ENCODE measurements at places on chromosomes 11 and 22.

DNA sequence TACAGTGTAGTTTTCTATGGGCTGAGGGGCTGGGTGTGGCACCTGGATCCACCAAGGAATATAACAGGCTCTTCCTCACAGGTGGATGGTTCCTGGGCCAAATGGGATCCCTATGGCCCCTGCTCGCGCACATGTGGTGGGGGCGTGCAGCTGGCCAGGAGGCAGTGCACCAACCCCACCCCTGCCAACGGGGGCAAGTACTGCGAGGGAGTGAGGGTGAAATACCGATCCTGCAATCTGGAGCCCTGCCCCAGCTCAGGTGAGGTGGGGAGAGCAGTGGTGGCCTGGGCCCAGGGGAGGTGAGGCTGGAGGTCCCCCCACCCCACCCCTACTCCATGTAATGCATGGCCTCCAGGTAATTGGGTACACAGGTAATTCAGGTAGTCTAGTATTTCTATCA, 20.7 kb downstream of the ADAMTS15 start:
- DNase-seq, result no peak

DNA sequence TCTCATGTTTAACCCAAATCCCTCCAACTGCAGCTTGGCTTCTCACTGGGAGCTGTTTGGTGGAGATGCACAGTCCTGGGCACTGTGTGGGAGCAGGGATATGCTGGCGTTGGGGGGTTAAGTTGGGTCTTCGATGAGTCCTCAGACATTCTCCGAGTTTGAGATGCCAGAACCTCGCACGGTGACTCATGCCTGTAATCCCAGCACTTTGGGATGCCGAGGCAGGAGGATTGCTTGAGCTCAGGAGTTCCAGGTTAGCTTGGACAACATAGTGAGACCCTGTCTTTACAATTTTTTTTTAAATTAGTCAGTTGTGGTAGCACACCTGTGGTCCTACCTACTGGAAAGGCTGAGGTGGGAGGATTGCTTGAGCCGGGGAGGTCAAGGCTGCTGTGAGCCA, 20.7 kb downstream of the POU2F3 start:
- DNase-seq, result no peak

DNA sequence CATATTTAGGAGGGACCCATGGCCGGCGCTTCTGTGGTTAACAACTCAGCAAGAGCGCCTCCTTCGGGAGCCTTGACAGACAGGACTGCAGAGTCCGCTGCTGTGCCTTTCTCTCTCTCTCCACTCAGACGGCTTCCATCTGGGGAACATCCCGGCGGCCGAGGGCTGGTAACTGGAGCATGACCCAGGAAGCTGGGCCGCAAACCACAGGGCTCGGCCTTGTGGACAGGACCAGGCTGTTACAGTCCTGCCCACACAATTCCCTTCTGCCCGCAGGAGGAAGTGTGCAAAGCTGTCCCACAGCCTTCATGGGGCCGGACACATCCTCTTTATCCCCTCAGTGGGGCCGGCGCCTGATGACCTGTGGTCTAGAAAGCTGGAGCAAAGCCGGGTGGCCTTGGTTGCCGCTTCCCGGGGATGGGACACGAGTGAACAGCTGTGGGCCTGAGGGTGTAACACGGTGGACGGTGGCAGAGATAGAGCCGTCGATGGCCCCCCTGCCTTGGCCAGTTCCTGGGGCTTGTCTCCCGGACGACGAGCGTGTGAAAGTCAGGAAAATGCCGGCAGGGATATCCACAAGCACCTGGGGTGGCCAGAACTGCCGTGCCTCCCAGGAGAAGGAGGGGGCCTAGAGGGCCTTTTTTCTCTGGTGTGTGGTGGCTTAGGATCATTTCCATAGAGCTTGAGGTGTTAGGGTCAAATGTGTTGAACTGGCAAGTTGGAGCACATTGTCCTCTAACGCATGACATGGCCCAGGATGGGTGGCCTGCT, 50.1 kb downstream of the FBLN1 start:
- no peak for DNase-seq

- no peak for DNase-seq
Observed at GRCh38 chr11:66915046-66915832, 42.9 kb downstream of the PC start.

GRCh38 chr22:24060375-24060788, 49.3 kb downstream of the CABIN1 start:
- no peak for DNase-seq

- no peak for DNase-seq
Observed at GRCh38 chr11:37572491-37573171, 974.6 kb upstream of the RAG2 start.

DNA sequence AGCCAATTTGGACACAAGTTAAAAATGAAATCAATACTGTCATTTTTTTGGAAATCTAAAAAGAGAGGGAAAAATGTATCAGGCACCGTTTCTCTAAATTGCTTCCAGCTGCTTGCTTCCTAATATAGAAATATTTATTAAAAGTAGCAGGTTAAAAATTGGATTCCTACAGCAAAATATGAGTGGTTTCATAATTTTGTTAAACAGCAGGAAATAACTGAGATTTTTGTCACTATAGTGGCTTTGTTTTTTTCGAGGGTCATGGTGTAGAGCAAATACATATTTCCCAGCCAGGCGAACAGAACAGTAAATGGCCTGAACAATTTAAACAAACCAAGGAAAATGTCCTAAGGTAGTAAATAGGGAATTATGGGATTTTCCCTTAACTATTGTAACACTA, 159.7 kb downstream of the DDX10 start:
- no peak for DNase-seq

- peak; percentile 73 for DNase-seq
Observed at GRCh38 chr11:57480409-57481137, 20.2 kb downstream of the RTN4RL2 start.

DNA sequence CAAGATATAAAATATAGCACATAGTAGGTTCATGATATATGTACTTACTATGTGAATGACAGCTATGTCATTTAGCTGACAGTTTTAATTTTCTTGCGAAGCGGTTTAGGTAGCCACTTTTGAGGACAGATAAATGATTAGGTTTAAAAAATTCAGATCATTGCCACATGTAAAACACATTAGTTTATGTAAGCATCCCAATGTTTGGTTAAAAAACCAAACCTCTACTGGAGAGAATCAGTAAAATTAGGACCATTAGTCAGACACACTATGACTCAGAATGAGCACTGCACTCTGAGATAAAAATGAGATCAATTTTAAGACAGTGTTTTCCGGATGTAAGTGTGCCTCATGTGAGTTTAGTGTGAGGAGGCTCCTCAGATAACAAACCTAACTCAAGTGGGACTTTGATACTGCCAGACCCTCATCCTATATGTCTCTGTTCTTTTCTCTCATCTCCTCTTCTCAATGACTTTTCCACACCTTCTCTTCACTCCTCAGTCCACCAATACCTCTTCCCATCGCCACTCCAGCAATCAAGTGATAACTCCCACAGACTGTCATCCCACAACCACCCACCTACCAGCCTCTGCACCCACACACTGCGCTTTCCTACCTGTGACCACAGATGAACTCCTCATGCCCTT, 6.8 kb upstream of the OR2AT4 start:
- no peak for DNase-seq

- DNase-seq, result peak; percentile 83
Observed at GRCh38 chr22:46604306-46604690, 15.9 kb upstream of the GRAMD4 start.

DNA sequence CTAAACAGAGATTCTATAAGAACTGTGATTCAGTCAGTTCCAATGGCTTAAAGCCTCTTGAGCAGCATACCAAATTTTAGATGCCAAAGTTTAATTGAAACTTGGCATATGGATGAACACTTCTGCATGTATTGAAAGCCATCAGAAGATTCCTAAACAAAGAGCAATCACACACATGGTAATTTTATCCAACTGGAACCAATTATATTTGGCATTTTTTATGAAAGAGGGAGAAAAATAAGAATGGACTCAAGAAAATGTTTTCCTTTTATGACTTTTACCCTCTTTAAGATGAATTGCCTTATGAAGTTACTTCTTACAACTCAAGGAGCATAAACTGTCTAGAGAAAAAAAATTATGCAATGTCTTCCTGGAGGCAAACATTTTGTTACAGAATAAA, 7.4 kb downstream of the TRPC6 start:
- DNase-seq, result no peak

DNA sequence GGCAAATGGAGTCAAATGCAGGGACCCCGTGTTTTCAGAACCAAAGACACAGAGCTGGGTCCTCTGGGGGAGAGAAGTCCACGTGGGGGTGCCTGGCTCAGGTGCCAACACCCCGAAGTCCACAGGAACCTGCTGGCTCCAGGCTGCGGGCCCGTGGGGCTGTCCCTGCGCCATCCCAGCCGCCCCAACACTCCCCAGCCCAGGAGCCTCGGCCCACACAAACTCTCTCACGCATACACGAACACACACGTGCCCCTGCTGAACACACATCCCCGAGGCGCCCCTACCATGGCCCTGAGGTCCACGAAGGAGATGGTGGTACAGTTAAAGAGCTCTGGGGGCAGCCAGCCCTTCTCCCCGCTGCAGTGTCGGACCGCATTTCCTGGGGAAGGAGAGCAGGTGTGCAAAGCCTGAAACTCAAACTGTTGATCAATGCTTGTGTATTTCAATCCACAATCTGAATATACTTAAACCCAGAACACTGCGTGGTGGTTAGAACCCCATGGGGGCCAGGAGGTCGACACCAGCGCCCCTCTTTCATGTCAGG, 54.7 kb downstream of the TRMU start:
- DNase-seq, result no peak

DNA sequence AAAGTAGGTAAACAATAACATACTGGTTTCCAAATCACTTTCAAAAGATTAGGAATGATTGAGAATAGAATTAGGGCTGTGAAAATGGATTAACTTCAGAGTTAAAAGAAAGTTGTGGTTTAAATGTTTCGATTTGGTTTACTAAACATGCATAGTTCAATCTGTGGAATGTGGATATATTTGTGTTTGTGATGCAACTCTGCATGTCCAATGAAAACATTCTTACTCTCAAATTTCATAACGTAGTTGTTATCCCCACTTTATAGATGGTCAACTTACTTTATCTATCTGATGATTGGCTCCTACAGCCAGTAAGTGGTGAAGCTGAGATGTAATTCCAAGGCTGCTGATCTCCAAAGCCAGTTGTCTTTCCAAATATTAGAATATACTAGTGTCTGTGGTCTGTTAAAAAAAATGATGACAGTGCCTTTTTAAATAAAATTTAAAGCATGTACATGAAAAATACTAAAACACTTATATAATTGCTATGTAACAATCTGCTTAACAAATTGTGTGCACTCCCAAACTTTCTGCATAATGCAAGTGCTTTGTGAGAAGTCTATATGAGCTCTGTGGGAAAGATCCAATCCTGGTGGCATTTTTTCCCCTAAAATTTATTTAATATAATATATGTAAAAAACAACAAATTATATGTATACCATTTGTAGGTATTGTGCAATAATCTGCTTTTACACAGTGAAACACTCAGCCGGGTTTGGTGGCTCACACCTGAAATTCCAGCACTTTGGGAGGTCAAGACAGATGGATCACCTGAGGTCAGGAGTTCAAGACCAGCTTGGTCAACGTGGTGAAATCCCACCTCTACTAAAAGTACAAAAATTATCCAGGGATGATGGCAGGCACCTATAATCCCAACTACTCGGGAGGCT, 9.7 kb upstream of the SIK3 start:
- no peak for DNase-seq

DNA sequence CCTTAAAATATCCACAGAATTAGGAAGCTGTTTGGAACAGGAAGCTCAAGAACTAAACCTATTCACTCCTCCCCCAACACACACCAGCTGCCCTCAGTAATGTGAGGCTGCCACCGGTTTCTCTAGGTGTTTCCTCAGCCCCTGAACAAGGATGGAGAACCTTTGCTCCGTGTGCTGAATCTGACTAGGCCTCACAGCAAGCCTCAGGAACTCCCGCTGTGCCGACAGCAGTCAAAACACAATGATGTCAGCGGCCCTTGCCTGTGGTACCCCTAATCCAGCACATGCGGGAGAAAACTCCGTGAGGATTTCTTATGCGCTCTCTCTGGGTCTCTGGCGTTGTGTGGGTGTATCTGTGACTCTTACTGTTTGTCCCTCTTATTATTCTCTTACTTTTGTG, 153.3 kb downstream of the EFCAB6 start:
- no peak for DNase-seq

DNA sequence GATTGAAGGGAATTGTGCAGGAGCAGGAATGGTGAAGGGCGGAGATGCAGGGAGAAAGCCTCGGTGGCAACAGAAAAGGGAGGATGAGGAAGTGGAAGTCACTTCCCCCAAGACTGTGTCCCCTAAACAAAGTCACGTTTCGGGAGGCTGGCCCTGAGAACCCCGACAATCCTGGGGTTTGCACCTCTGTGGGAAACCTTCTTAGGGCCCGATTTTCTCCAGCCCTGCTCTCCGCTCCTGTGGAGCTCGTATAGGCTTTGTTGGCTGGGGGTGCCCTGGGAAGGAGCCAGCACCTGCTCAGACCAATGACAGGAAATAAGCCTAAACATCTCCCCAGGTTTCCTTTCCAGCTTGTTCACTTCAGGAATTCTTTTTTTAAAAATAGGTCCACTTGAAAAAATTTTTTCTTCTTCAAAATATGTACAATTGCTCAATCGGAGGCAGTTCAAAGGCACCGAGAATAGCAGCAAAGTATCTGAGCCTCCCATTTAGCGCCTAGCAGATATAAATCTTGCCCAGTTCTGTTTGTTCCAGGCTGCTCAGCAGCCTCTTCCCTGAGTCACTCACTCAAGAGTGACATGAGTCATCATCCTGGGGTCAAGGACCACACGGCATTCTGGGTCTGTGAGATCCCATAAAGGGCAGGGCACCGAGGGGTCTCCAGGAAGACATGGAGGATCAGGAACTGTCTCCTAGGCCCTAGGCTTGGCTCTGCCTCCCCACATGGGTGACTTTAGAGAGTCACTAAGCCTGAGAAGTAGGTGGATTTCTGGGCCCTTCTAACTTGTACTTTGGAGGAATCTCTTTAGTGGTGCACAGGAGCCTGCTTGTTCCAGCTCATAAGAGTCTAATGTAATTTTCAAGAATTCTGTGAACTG, 34.0 kb downstream of the IRAG1 start:
- no peak for DNase-seq

GRCh38 chr22:43634316-43634715, 177.8 kb downstream of the EFCAB6 start:
- DNase-seq, result no peak

- DNase-seq, result no peak
Observed at GRCh38 chr11:126719740-126720139, 280.8 kb downstream of the KIRREL3 start.

GRCh38 chr22:21450858-21451353, 16.3 kb upstream of the TMEM191C start:
- DNase-seq, result no peak

- DNase-seq, result no peak
Observed at GRCh38 chr22:49768077-49768910, 59.4 kb downstream of the BRD1 start.

- DNase-seq, result peak; percentile 20
Observed at GRCh38 chr11:63871962-63872799, 33.3 kb downstream of the MARK2 start.

Measured in stimulated activated naive CD8-positive, alpha-beta T cell treated with anti-CD3 and anti-CD28 coated beads, Interleukin-15, amount 100 ng/mL, for 72 hours (primary cell).